ENCODE measurements at places on chromosomes 5 and 9. TPM values are rescaled to one million over a fixed set of nuclear protein-coding genes. Genes with fewer than 3 reads are reported as not detected.

- DNase-seq = no peak
Measured at GRCh38 chr9:36158917-36159316, 10.3 kb upstream of the CCIN start.

DNA sequence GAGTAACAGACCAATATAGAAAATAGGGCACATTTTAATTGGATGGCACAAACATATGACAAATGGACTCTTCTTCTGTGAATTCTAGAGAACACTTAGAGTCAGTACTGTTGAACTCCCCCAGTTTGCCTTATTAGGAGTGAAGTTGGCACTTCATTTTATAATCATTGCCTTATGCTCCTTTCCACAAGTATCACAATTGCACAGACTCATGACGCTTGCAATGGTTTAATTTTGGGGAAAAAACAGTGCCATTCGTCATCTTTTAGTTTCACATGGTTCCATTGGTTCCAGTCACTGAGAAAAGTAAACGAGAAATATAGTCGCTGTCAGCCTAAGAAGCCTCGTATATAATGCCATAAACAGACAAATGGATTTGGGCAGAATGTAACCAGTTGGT is 71.2 kb downstream of the LURAP1L start:
- DNase-seq = no peak

- no peak for DNase-seq
Measured at GRCh38 chr5:151619812-151620460, 28.8 kb upstream of the FAT2 start.

- no peak for DNase-seq
Measured at GRCh38 chr5:66722686-66723085, 126.5 kb downstream of the MAST4 start.

DNA sequence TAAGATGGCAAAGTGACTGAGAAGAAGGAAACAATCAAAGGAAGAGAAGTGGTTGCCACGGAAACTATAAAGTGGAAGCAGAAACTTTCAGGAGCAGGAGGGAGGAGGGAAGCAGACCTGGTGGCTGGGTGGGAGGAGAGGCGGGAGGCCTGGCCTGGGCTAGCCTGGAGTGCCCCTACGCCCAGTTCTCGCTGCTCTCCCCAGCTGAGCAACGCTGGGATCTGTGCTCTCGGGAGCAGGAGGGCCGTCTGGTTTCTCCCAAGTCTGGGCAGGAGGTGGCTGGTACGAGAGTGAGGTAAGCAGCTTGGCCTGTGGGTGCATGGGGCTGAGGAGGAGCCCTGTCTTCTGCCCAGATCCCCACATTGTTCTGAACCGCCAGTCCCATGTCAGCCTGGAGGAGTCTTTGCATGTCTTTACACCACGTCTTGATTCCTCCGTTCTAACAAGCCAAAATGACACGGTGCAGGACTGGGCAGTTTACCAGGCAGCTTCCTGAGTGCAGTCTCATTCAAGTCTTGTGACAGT is 15.0 kb upstream of the DAB2IP start:
- DNase-seq = no peak

DNA sequence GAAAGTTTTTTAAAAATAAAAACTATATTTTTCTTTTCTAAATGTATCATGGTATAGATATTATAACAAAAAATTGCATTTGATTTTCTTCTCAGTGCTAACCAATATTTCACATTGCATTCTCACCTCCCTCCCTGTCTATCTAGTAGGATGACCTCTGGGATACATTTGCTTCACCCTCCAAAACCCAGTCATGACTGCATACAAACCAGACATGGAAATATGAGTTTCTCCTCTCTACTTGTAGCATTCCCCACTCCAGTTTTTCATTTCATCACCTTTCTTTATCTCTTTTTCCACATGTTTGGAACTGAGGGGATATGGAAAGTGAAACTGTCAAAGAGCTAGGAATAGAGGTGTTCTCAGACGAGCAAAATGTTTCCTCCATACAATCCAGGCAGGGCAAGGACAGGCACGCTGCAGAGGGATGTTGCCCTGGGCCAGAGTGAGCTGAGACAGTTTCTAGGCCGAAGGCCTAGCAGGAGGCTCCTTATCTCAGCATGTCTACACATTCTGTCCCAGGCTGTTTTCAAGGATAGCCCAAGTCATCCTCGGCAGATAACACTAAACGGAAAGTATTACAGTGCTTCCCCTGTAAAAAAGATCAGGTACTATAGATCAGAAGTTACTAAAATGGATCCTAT is 46.7 kb downstream of the MEF2C start:
- DNase-seq = no peak

DNA sequence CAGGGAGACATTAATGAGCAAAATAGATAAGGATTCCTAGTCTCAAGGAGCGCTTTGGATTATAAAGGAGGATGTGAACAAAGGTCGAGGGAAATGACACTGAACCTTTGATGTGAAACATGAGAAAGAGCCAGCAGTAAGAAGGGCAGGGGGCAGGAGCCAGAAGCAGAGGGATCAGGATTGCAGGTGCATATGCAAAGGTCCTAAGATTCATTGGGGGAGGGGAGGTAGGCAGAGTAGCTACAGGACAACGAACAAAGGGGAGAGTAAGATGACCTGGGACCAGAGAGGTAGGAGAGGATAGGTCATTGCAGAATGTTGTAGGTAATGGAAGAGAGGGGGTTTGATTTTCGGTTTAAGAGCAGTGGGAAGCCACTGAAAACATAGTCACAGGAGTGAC is 129.2 kb upstream of the TRPM3 start:
- no peak for DNase-seq

- DNase-seq = no peak
Measured at GRCh38 chr5:56011835-56012234, 17.1 kb upstream of the IL6ST start.

DNA sequence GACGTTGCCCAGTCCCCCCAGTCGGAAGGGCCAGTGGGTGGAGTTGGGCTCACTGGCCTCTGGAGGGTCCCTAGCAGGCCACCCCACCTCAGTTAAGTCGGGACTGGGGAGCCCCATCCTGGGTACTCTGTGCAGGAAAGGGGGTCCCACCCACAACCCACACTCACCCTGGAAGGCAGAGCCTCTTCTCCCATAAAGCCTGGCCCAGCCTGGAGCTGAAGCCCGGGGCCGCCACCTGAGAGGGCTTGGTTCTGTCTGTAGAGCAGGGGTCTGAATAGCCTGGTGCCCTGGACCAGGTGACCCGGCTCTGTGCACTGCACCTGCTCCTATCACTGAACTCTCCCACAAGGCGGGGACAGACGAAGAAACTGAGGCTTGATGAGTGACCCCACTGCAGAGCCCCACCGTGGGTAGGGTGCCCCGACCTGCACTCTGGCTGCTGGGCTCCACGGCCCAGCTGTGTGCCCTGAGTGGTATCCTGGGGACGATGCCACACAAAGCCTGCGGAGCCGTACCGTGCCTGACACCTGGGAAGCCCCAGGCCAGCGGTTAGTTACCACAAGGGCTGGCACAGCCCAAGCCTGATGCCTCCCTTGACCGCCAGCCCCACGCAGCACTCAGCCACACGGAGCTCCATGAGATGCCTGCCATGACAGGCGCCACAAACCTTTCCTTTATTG is 7.3 kb downstream of the PTGES2 start:
- DNase-seq = peak; percentile 8

GRCh38 chr5:572398-573019 is 39.6 kb upstream of the CEP72 start:
- no peak for DNase-seq

DNA sequence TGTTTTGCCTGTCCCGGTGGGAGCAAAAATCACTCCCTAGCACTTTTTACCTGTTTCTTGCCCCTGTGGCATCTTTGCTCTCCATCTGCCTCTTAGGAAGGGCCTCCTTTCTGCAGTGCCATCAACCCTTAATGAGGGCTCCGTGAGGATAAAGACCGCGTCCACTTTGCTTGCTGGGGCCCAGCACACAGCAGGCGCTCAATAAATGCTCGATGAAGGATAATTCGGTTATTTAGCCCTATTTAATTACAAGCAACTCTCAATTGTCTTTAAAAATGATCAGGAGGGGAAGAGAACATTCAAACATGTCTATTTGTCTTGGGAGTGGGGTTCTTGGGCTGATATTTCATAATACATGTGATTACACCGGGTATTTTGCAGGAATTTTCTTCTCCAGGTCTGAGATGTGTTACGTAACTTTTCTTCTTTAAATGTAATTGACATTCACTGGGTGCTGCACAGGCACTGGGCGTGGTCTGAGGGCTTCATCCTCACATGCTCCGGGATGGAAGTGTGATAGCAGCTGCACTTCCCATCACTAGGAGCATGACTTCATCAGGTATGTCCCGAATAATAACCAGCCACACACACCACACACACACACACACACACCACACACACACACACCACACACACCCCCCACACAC is 19.8 kb upstream of the NTNG2 start:
- no peak for DNase-seq

DNA sequence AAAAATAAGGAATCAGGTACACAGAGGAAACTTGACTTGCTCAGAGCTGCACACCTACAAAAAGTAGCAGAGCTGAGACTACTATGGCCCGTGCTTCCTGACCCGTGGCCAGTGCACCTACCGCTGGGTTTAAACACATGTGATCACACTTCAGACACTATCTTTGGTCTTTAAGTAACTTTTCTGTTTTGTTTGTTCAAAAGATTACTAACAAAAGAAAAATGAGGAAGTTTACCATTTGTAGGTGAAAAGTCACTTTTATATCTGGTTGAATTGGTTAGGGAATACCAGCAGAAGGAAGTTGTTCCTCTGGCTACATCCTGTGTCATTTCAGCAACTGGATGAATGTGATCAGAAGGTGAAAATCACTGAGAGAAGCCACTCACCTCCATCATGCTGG is 6.5 kb upstream of the SYK start:
- DNase-seq = no peak

DNA sequence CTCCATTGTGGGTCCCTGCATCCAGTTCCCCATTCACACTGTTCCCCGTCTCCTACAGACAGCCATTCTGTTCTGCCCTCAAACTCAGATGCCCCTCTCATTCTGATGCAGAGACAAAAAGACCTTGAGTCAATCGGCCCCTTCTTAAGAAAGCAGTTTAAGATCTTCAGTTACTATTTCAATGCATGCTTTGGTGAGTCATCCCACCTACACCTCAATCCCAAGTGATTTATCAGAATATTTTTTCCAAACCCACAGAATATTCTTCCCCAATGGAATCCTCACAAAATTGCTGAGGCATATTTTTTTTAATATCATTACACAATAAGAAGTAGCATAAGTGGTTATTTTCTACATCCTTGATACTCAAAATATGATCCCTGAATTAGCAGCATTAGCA is 92.4 kb upstream of the SLC1A1 start:
- DNase-seq = no peak

DNA sequence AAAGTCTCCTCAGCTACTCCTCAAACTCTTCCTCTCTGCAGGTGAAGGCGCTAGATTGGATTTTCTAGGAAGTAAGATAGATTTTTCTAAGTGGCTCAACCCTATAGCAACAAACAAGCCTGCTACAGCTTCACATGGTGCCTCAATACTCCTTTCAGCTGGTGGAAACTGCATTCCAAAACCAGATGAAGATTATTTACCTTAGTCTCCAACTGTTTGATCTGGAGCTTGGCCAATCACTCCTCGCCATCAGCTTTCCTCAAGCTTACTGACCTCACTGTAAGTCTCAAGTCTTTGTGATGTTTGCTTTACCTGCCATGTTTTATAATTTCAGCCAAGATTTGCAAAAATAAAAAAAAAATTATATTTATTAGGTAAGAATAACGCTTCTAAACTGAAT is 622.4 kb downstream of the CHSY3 start:
- DNase-seq = no peak

GRCh38 chr9:104232781-104233341 is 138.8 kb downstream of the SMC2 start:
- DNase-seq = no peak

GRCh38 chr9:137738703-137739102 is 119.9 kb downstream of the EHMT1 start:
- DNase-seq = no peak

DNA sequence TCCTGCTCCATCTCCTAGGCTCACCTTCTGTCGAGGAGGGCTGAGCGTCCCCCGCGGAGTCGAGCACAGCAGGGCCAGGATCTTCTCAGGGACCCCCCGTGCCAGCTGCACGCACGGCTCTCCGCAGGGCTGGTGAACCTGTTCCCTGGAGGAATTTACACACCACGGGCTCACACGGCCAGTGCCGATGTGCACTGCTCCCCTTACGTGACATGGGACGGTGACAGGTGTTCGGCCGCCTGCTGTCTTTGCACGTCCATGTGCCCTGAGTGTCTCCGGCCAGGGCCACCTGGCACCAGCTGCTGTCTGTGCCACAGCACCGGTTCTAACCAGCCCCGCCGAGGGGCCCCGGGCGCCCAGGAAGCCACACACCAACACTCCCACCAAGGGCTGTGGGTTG is 8.7 kb upstream of the AGPAT2 start:
- peak; percentile 42 for DNase-seq

DNA sequence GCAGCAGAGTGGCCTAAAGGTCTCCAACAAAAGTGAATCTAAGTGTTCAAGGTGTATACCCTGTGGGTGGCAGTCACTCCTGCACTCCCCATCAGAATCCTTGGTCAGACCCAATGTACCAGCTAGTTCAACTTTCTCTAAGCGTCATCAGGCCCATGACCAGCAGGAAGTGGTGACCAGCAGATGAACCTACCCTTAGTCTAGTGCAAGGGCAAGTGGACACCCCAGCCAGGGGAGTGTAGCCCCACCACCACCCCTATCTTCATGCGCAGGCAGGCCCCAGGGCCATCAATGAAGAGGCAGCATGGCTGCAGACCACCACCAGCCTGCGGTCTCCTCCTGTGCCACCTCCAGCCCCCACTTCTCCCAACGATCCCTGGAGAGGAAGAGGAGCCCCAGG is 213.1 kb downstream of the AGTPBP1 start:
- DNase-seq = no peak

- DNase-seq = no peak
Measured at GRCh38 chr9:107545036-107545435, 55.5 kb upstream of the KLF4 start.

- no peak for DNase-seq
Measured at GRCh38 chr5:39533749-39534148, 109.0 kb upstream of the DAB2 start.

- DNase-seq = no peak
Measured at GRCh38 chr9:129630967-129631673, 5.2 kb downstream of the NTMT1 start.

The SLC28A3 gene
- total RNA-seq = 0.16 TPM

The ASTN2 gene
- total RNA-seq = 7.0 TPM

The GABRG2 gene
- total RNA-seq = 0.27 TPM

The PCDHGB4 gene
- total RNA-seq = 4.4 TPM

The IL4 gene
- not detected for total RNA-seq

Measured in transverse colon (tissue), 4 donors.